Activated T-cell treated with anti-CD3 and anti-CD28 coated beads, Interleukin-2, amount 50 U/mL, for 72 hours (primary cell): ENCODE measurements at places on chromosomes 1 and 21.

DNA sequence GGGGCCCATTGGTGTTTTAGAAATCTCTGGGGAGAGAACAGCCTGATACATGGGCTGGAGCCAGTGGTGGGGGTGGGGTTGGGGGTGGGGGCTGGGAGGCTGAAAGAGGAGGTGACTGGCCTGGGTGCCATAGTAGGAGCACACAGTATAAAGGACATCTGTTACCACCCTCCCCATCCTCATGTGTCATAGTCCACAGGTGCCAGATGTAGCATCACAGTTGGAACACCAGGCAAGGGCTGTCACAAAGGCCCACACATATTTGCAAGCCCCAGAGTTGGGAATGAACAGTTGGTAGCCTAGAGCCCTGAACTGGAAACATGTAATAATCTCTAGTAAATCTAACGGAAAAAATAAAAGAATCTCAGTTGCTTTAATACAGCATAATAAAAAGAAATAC is 55.1 kb upstream of the CR2 start:
- H3K27ac ChIP-seq: no peak overlapping the region
- H3K4me1 ChIP-seq: peaks cover 9% of the 10 kb centered on the region
- no peak for DNase-seq
- peaks cover 8% of the 10 kb centered on the region for H3K36me3 ChIP-seq

DNA sequence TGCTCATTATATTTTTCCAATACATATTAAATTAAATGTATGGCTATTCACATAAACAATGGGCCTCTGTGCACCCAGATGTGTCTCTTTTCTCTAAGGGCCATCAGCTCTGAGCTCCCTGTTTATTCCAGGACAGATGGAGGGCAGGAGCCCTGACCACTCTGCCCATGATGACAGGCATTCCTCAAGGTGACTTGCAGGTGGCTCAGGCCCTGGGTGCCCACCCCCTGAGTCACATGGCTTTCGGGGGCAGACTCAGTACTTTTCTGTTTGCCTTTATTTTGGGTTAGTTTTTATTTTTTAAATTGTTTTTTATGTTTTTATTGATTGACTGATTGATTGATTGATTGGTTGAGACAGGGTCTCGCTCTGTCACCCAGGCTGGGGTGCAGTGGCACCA is 6.4 kb upstream of the LRP8 start:
- H3K4me1 ChIP-seq: peaks cover 14% of the 10 kb centered on the region
- peaks cover 3% of the 10 kb centered on the region for H3K36me3 ChIP-seq
- H3K27me3 ChIP-seq: no peaks in the 10 kb centered on the region

DNA sequence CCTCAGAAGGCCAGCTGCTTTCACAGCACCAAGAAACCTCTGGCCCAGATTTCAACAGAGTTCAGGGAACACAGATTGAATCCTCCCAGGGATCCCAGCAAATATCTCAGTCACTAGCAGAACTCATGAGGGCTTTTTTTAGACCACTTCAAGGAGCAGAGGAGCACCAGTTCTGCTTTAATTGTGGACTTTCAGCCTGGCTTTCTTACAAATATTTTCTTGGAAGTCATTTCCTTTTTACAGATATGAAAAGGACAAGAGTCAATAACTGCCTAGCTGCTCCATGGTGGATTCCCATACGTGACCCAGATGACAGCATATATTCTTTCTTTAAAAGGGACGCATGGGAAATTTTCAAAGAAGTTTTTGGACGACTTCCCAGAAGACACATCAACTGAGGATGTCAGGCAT is 6.4 kb upstream of the LRRC8B start:
- H3K27ac ChIP-seq: no peak overlapping the region
- no peak overlapping the region for H3K4me3 ChIP-seq
- DNase-seq: no peak
- peaks cover 17% of the 10 kb centered on the region for H3K27me3 ChIP-seq
- peaks cover 8% of the 10 kb centered on the region for H3K36me3 ChIP-seq

GRCh38 chr1:180632326-180633056 is 669 bp downstream of the XPR1 start:
- DNase-seq: peak; percentile 82
- peaks cover 12% of the 10 kb centered on the region for H3K4me1 ChIP-seq
- H3K27me3 ChIP-seq: peaks cover 1% of the 10 kb centered on the region
- H3K27ac ChIP-seq: no peak overlapping the region

DNA sequence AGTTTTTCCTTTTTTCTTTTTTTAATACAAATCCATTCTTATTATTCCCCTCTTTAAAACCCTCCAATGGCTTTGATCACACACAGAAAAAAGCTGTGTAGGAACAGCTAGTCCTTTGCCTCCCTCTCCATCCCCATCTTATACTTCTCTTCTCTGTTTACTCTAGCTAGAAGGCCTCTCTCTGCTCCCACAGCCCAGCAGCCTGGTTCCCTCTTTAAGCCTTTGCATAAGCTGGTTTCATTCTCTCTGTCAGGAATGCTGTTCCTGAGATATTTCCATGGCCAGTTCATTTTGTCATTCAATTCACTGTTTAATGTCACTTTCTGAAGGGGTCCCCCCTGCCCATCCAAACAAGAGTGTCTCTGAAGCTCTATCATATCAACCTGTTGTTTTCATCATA is 143.3 kb upstream of the ST6GALNAC5 start:
- DNase-seq: no peak
- no peak overlapping the region for H3K27ac ChIP-seq
- H3K36me3 ChIP-seq: no peaks in the 10 kb centered on the region
- no peak overlapping the region for H3K4me3 ChIP-seq
- no peaks in the 10 kb centered on the region for H3K27me3 ChIP-seq

GRCh38 chr1:223331301-223331700 is 32.7 kb downstream of the SUSD4 start:
- no peaks in the 10 kb centered on the region for H3K4me1 ChIP-seq
- no peaks in the 10 kb centered on the region for H3K27me3 ChIP-seq
- no peak for DNase-seq
- H3K27ac ChIP-seq: no peak overlapping the region

- no peak for DNase-seq
- H3K36me3 ChIP-seq: no peaks in the 10 kb centered on the region
- H3K4me3 ChIP-seq: no peak overlapping the region
- H3K27ac ChIP-seq: no peak overlapping the region
- H3K4me1 ChIP-seq: no peaks in the 10 kb centered on the region
- no peaks in the 10 kb centered on the region for H3K27me3 ChIP-seq
These were observed 12.8 kb upstream of the TMPRSS2 start for GRCh38 chr21:41520560-41521442.
